ENCODE measurements at places on chromosomes 5 and 9. TPM values are rescaled to one million over a fixed set of nuclear protein-coding genes. Genes with fewer than 3 reads are reported as not detected.

FBXW11 gene
- 53.6 TPM for total RNA-seq

FOXD1 gene
- total RNA-seq, result 0.04 TPM

SLC36A2 gene
- total RNA-seq, result not detected

FBP2 gene
- total RNA-seq, result not detected

GRCh38 chr9:122386311-122386872 lies 15.6 kb downstream of the PTGS1 start:
- no peak for DNase-seq
- no peak overlapping the region for H3K27ac ChIP-seq
- no peaks in the 10 kb centered on the region for H3K4me1 ChIP-seq

GRCh38 chr5:58080573-58080972 lies 379.3 kb downstream of the PLK2 start:
- no peak for DNase-seq
- H3K27me3 ChIP-seq, result no peaks in the 10 kb centered on the region

DNA sequence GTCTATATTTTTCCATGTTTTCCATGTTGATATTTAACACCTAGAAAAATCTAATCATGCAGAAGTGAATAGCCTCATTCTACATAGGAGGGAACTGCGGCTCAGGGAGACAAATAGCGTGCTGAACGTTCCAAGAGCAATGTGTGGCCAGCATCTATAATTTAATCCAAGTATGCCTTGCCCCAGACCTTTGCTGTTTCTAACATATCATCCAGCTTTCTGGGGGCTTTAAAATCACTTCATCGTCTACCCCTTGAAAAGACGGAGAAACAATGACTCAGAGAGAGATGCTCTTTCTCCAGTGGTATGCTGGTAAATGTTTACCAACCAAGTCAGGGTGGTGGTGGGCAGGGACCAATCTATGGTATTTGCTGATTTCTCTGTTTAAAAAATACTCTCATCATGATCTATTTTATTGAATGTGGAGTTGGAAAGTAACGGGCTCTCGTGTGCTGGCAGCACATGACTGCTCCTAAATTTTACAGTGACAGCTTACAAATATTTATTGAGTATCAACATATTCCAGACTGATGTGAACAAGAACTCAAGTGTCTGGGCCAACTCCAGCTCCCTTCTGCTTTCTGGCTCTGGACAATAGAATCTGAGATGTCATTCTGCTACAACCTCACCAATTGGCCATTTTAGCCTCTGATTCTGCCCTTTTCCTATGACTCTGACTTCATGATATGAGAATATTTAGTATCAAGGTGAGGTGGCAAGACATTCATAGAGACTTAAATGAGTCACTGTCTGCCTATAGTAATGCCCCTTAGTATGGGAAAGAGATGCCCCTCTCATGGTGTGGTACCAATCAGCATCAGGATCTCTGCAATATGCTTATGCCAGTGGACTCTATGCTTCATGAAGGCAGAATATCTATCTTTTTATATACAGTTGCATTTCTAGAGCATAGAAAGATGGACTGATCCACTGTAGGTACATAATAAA lies 407.4 kb upstream of the TNC start:
- H3K4me3 ChIP-seq, result no peak overlapping the region
- no peaks in the 10 kb centered on the region for H3K4me1 ChIP-seq
- no peaks in the 10 kb centered on the region for H3K27me3 ChIP-seq
- no peak for DNase-seq
- H3K27ac ChIP-seq, result no peak overlapping the region

DNA sequence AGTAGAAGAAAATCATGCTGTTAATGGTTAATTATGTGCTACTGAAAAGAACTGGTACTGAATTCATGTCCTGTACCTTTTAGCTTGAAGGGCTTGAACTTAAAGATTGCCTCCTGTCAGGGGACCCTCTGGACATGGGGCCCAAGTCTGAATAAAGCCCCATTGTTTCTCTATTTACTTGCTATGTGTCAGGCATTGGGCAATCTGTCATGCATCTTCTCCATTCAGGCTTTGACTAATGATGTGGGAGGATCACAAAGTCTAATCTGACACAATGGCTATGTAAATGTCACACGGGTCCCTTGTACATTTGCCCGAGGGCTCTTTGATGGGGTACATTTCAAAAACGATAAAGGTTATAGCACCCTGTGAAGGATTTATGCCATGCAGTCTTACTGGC lies 64.0 kb upstream of the TUSC1 start:
- no peaks in the 10 kb centered on the region for H3K27me3 ChIP-seq
- H3K27ac ChIP-seq, result no peak overlapping the region
- peak; percentile 68 for DNase-seq
- H3K36me3 ChIP-seq, result no peaks in the 10 kb centered on the region

- no peak for DNase-seq
- H3K36me3 ChIP-seq, result no peaks in the 10 kb centered on the region
- H3K27me3 ChIP-seq, result no peaks in the 10 kb centered on the region
- H3K4me3 ChIP-seq, result no peak overlapping the region
These were observed 53.9 kb downstream of the AHRR start for GRCh38 chr5:375336-375920.

GRCh38 chr9:7135735-7136134 lies 378.0 kb downstream of the KDM4C start:
- DNase-seq, result no peak
- no peak overlapping the region for H3K27ac ChIP-seq
- H3K4me1 ChIP-seq, result peaks cover 9% of the 10 kb centered on the region

GRCh38 chr5:7540736-7541485 lies 145.0 kb downstream of the ADCY2 start:
- no peaks in the 10 kb centered on the region for H3K36me3 ChIP-seq
- no peaks in the 10 kb centered on the region for H3K4me1 ChIP-seq
- no peak overlapping the region for H3K27ac ChIP-seq
- no peak for DNase-seq
- H3K27me3 ChIP-seq, result no peaks in the 10 kb centered on the region
